Right lung (tissue), 10 donors: ENCODE measurements at places on chromosomes 7 and 10. TPM values are rescaled to one million over a fixed set of nuclear protein-coding genes. Genes with fewer than 3 reads are reported as not detected.

Gene LBX1
- 0.35 TPM for polyA plus RNA-seq

- DNase-seq: no peak
These were observed 349.8 kb downstream of the PHTF2 start for GRCh38 chr7:78148166-78148894.

DNA sequence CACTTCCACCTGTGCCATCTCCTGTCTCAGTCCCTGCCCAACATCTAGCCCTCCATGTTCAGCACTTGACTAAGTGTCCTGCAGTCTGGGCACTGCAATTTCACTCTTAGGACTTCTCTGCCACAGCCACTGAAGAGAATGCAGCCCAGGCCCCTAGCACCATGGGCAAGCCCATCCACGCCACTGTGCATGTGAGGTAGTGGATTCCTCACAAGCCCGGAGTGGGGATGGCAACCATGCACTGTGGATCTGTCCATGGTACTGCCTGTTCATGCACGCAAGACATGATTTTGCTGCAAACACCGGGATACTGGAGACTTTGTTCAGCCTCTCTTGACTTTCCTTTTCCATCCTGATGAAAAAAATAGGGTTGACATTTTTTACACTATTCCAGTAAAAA is 12.3 kb downstream of the DDC start:
- peak; percentile 57 for DNase-seq

Gene MYPN
- polyA plus RNA-seq: 0.04 TPM

Gene C10orf90
- polyA plus RNA-seq: 20.2 TPM

- no peak for DNase-seq
These were observed 41.4 kb downstream of the VAX1 start for GRCh38 chr10:117096599-117097201.

DNA sequence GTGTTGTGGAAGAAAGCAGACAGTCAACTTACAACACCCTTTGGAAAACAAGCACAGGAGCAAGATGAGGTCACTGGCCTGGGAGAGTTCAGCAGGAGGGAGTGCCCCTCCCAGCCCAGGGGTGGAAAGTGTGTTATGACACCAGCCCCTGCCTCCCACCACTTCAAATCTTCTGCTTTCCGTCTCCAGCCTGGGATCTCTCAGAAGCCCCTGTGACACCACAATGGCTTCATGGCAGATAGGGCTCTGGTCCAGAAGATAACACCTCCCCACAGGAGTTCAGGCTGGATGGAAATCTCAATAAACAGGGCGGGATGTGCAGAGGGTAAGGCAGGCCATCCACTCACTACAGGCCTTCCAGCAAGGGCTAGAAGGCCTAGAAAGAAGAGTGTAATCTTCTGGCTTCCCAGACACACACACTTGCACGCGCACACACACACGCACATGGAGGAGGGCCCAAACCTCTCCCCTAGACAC is 48.7 kb upstream of the ZMIZ1 start:
- no peak for DNase-seq

DNA sequence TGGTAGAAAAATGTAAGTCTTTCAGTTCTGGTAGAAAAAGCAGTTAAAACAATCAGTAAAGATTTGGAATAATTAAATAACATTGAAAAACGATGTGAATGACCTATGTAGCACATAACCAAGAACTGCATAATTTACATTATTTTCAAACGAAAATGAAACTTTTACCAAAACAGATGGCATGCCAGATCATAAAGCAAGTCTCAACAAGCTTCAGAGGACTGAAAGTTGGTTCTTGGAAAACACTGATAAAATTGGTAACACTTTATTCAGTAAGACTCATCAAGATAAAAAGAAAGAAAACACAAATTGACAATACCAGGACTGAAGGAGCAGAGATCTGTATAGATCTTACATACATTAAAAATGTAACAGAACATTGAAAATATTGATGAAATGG is 92.8 kb downstream of the VIPR2 start:
- no peak for DNase-seq

Gene ARPC1B
- polyA plus RNA-seq: 41.3 TPM

Gene C10orf105
- polyA plus RNA-seq: 0.42 TPM

DNA sequence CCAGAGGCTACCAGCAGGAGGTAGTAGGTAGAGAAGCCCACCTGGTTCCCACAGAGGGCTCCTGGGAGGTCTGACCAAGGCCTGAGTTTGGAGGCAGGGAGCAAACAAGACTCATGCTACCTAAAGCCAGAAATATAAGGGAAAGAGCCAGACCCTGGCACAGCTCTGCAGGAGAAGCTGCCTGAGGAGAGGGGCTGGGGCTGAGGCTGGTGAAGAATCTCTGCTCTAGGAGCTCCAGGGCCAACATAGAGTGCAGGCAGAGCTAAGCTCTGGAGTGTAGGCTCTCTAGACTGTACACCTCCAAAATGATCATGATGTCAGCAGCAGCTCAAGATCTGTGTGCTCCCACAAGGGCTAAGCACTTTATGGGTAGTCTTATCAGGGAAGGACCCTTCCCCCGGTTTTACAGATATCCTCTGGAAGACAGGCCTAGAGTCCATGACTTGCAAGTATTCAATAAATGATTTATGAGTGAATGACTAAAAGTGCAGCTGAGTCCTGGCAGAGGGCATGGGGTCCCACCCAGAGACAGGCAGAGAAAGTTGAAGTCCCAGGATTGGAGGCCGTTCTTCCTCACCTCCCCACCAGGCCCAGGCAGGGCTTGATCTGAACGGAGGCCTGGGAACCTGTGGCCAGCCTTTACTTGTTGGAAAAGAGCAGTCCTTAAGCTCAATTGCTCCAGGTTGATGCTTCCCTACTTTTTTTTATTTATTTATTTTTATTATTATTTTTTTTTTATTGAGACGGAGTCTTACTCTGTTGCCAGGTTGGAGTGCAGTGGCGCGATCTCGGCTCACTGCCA is 71.5 kb upstream of the LRRC4 start:
- DNase-seq: no peak

Gene PLAC9
- polyA plus RNA-seq: 36.3 TPM

Gene CPVL
- polyA plus RNA-seq: 13.0 TPM

DNA sequence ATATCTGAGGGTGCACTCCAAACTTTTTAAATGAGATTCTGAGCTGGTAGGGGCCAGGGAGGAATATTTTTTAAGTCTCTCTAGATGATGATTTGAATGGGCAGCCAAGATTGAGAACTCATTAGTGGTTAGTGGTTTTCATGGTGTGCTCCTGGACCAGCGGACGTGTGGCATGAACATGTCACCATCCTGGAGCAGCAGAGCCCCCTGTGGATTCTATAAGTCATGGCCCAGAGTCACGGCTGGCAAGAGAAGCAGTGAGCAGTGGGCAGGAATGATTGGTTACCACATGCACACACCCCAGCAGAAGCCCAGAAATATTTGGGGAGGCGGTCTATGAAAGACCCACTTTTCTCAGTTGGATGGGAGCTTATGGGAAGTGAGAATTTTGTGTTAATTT is 21.2 kb upstream of the UCN3 start:
- no peak for DNase-seq

DNA sequence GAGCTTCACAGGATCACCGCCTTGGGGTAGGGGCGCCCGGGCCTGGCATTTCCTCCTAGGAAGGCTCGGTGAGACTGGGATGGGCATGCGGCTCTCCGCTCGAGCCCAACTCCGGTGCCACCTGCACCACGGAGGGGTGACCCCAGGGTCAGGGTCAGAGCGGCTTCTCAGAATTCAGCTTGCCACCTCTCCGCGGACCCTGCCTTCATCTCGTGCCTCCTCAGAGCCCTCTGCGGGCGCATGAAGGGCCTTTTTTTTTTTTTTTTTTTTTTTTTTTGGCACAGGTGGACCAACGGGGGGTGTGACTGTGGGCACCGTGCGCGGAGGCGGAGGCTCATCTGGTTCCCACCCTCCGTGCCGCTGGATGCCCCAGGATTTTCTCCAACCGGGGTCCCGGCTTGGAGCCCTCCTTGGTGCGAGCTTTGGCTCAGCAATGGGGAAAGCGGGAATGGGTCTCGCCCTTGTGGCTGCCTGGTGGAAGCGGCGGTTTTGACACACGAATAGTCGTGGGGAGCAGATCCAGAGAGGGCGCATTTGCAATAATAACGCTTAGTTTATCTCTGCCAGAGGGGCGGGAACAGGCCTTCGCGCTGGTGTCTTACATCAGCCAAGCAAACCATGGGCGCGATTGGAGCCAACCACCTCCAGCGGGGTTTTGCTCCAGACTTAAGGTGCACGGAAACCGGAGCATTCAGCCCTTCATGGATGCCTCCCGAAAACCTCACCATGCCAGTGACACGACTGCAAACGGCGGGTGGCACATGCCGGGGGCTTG is 5.0 kb upstream of the TNRC18 start:
- DNase-seq: peak; percentile 76

DNA sequence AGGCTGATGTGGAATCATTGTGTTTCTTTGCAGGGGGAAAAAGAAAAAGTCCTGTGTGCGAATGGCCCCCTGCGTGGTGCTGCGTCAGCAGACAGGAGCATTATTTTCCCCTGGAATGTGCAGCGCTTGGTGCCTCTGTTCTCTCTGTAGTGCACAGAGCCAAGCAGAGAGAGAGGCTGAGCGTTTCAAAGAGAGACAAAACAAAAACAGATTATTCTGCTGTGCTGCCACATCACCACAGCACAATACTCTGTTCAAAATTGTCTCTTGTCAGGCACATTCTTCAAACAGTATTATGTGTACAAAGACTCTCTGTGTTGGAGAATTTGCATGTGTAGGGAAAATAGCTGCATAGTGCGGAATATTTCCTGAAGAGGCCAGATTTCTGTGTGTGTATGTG is 609.0 kb downstream of the SDK1 start:
- no peak for DNase-seq

Gene ZNF37A
- 23.4 TPM for polyA plus RNA-seq

- no peak for DNase-seq
These were observed 42.3 kb downstream of the CHCHD3 start for GRCh38 chr7:133039614-133040013.

Gene PTF1A
- not detected for polyA plus RNA-seq

- DNase-seq: no peak
These were observed 39.1 kb downstream of the KCNH2 start for GRCh38 chr7:150939052-150939451.

Gene TMEM229A
- 1.1 TPM for polyA plus RNA-seq

- no peak for DNase-seq
These were observed 91.4 kb downstream of the ZNF777 start for GRCh38 chr7:149369497-149369896.

Gene PTER
- polyA plus RNA-seq: 12.5 TPM

Gene SLC25A13
- polyA plus RNA-seq: 26.2 TPM

DNA sequence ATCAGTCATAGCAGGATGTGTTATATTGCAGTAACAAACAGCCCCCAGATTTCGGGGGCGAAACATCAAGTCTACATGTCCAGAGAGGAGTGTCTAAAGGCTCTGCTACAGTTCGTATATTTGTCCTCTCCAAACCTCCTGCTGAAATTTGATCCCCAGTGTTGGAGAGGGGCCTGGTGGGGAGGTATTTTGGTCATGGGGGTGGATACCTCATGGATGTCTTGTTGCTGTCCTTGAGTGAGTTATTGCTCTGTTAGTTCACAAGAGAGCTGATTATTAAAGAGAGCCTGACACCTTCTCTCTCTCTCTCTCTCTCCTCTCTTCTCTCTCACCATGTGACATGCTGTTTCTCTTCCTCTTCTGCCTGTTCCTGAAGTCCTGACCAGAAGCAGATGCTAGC is 343.7 kb downstream of the TCERG1L start:
- DNase-seq: no peak

DNA sequence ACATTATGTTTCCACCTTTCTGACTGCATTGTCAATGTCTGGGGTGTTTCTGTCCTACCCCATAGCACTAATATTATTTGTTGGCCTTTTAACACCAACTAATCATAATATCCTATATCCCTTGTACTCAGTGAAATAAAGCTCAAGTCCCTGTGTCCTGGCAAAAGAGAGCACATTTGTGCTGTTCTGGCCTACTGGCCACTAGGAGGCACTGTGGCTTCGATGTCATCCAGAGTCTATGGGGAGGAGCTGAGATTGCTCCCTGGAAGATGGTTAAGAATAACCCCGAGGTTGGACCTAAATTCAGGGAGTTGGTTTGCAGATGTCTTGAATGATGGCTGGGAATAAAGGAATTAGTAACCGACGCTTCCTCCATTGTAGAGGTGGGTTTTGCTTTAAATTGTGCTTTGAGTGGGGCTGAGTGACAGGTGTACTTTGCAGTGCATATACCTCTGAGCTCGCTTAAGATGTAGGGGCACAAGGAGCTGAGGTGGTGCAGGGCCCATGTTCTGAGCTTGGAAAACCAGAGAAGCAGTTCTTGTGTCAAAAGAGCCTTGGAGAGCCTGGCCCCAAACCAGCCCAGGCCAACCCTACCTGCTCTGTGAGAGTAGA is 191.2 kb upstream of the PRSS1 start:
- no peak for DNase-seq

Gene MBLAC1
- polyA plus RNA-seq: 1.1 TPM

DNA sequence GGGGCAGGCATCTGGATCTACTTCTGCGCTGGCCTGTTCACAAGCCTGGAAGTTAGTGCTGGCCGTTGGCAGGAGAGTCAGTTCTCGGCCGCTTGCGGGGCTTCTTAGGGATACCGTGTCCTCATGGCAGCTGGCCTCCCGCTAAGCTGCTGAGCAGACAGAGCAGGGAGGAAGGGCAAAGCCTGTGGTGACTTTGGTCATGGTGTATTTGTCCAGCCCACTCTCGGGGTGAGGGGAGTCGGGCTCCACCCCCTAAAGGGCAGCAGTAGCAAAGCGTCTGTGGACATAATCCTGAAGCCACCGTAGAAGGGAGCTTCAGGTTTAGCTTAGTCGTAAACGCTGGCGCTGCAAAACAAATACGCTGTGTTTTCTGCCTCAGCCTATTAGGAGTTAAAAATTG is 12.2 kb downstream of the UBE3C start:
- DNase-seq: no peak

DNA sequence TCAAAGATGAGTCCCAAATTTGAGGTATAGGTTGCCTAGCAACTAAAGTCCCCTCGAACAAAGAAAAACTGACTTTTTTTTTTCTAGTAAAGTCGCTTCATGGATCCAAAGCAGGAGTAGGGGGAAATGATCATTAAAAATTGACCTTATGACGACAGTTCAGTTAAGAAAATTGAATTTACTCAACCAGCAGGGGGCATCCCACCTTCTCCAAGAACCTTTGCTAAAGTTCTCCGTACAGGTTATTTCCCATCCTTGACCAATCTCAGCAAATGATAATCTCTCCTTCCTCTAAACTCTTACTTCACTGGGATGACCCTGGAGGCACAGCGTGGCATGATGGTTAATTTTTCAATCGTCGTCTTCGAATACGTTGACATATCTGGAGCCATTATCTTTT is 228.3 kb downstream of the CALN1 start:
- DNase-seq: no peak

GRCh38 chr7:2182461-2182860 is 50.3 kb downstream of the MAD1L1 start:
- no peak for DNase-seq

Gene DIP2C
- 20.3 TPM for polyA plus RNA-seq

- DNase-seq: peak; percentile 17
These were observed 91.9 kb upstream of the JAZF1 start for GRCh38 chr7:28272461-28272877.

Gene LRRC4
- polyA plus RNA-seq: 11.6 TPM
